ENCODE measurements at places on chromosomes 4 and X.

- DNase-seq: no peak
These were observed 55.6 kb downstream of the SPATA18 start for GRCh38 chr4:52106660-52107059.

DNA sequence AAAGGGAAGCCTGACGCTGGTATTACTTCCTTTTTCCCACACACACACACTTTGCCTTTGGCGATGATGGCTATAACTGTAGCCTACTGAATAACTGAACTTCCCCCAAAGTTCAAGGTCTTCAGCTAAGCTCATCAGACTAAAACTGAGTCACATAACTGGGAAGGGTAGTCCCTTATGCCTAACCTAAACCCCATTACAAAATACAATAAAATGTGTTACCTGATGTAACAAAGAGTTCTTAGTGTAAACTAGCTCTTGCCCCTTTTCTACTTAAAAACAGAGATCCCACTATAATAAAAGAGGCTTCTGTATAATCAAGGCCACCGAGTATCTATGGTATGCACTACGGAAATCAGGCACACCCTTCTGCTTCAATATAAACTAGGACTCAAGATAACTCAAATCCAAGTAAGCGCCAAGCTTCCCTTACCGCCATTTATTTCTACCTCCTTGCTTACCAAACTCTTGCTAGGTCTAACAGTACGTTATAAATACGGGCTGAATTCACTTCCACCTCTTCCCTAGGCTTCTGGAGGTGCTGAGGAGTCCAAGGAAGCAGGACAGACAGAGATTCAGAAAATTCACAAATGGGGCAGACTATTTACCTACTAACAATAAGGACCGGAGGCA lies 2.4 kb downstream of the OTUD4 start:
- no peak for DNase-seq

- no peak for DNase-seq
These were observed 1.4 kb downstream of the ADGRA3 start for GRCh38 chr4:22514481-22514880.

- no peak for DNase-seq
These were observed 59.2 kb downstream of the ADGRG2 start for GRCh38 chrX:19063030-19063429.

GRCh38 chrX:20265221-20265725 lies 1.4 kb downstream of the RPS6KA3 start:
- peak; percentile 45 for DNase-seq

GRCh38 chr4:87299898-87300297 lies 22.8 kb downstream of the HSD17B13 start:
- DNase-seq: no peak

DNA sequence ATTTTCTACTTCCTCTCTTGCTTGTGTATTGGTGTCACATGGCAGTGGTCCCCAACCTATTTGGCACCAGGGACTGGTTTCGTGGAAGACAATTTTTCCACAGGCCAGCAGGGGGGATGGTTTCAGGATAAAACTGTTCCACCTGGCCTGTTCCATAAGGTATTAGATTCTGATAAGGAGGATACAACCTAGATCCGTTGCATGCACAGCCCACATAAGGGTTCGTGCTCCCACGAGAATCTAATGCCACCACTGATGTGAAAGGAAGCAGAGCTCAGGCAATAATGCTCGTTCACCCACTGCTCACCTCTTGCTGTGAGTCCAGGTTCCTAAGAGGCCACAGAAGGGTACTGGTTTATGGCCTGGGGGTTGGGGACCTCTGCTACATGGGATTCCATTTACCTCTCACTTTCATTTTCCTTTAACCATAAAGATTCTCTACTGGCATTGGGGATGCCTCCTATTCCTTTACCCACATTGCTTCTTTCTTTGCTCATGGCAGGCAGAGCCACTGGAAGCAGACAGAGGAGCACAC lies 38.1 kb downstream of the SEC31A start:
- DNase-seq: no peak

DNA sequence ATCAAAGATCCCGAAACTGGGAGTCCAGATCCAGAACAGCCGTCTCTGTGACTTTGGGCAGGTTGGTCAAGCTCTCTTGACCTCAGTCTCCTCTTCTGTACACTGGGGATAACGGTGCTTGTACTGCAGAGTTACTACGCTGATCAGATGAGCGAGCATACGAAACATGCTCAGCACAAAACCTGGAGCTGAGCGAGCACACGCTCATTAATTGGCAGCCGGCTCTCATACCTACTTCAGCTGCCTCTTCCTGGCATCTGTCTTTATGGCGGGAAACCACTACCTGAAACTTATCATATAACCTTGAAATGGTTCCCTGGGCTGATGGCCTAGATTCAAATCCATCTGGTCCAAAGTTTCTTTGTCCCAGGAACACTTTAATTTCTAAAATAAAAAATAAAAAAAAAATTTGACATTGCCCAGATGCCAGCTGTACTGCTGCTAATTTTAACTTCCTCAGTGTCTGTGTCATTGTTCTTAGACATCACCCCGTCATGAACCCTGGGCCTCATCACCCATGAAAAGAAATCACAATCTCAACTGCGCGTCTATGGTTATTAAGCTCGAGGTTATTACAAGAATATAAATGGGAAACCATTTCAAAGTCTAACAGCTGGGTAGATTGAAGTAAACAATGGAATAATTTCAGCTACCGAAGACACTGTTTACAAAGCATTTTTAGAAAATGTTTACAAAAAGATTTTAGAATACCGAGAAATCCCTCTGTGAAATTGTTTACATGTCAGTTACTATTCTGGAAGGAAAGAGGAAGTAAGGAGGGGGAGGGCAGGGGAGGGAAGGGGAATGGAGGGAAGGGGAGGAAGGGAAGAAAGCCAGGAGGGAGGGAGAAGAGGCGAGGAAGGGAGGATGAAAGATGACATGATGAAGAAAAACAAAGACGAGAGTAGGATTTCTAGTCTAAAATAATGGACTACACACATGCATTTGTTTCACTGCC lies 49.0 kb downstream of the CRMP1 start:
- no peak for DNase-seq

DNA sequence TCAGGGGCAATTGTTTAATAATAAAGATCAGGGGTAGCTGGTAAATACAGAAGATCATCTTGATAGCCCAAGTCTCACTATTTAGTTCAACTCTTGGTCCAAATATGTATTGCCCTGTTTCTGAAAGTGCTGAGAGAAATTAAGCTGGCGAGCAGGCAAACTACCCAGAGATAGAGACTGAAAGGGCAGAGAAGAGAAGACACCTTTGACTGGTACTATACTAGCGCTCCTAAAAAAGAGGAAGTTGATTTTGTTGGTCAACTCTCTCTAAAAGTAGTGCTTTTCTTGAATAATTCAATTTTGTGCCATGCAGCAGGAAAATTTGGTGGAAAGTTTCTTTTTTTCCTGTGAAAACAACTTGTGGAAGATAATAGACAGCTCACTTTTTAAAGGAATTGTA lies 64.0 kb downstream of the IGSF1 start:
- no peak for DNase-seq

DNA sequence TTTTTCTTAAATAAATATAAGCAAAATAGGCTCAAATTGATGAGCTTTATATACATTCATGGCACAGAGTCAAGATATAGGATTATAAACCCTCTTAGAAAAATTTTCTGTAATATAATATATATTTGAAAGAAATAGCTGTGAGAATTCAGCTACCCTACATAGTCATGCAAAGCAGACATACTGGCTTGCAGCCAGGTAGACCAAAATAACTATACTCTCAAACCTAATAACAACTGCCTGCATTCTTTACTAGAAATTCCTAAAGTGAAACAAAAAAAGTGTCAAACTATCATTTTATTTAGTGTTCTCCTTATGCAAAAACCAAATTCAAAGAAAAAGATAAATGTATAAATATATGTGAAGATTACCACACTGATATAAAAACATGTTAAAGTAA lies 1390.2 kb downstream of the C4orf33 start:
- DNase-seq: no peak
